ENCODE measurements at places on chromosomes 2 and 18. TPM values are rescaled to one million over a fixed set of nuclear protein-coding genes. Genes with fewer than 3 reads are reported as not detected.

The IDH1 gene
- total RNA-seq, result 29.6 TPM

The ABCB11 gene
- 0.49 TPM for total RNA-seq

The CYRIA gene
- total RNA-seq, result 1.9 TPM

The AKAIN1 gene
- not detected for total RNA-seq

The HOXD1 gene
- 0.55 TPM for total RNA-seq

The ASPRV1 gene
- 959 TPM for total RNA-seq

The DARS1 gene
- total RNA-seq, result 64.9 TPM

The CCDC85A gene
- 2.7 TPM for total RNA-seq

The ABCG5 gene
- not detected for total RNA-seq

The PTPRN gene
- not detected for total RNA-seq

The GPR17 gene
- total RNA-seq, result not detected

The LIMS4 gene
- total RNA-seq, result 2.2 TPM

The CACNB4 gene
- total RNA-seq, result 2.9 TPM

The CASP10 gene
- 6.3 TPM for total RNA-seq

The SIX3 gene
- total RNA-seq, result not detected

The FMNL2 gene
- total RNA-seq, result 18.3 TPM

The HRH4 gene
- not detected for total RNA-seq

The FHOD3 gene
- 6.4 TPM for total RNA-seq

The FEV gene
- not detected for total RNA-seq

The TGFA gene
- 64.9 TPM for total RNA-seq

The KCNE4 gene
- 1.3 TPM for total RNA-seq

The COL4A3 gene
- total RNA-seq, result 0.29 TPM

The IL1RL2 gene
- total RNA-seq, result 20.6 TPM

The SERPINB13 gene
- total RNA-seq, result 34.2 TPM

The MDH1B gene
- total RNA-seq, result 0.34 TPM

The CPO gene
- 0.27 TPM for total RNA-seq

The ANKRD62 gene
- not detected for total RNA-seq

The PCARE gene
- not detected for total RNA-seq

The ZC3H6 gene
- total RNA-seq, result 24.4 TPM

The C2orf92 gene
- total RNA-seq, result 8.4 TPM

The CCDC138 gene
- 2.0 TPM for total RNA-seq

The CDK5R2 gene
- not detected for total RNA-seq

The TNFRSF11A gene
- 7.6 TPM for total RNA-seq

The NAB1 gene
- 66.8 TPM for total RNA-seq

The UNC80 gene
- total RNA-seq, result not detected

The CCDC121 gene
- total RNA-seq, result 6.0 TPM

The HTR2B gene
- not detected for total RNA-seq

The DRC1 gene
- total RNA-seq, result not detected

The DSG2 gene
- 28.0 TPM for total RNA-seq

The KIDINS220 gene
- 65.0 TPM for total RNA-seq

The DGKD gene
- total RNA-seq, result 15.2 TPM

The MAIP1 gene
- 20.9 TPM for total RNA-seq

The COL3A1 gene
- total RNA-seq, result 28.0 TPM

The PXDN gene
- 7.8 TPM for total RNA-seq

The DSG4 gene
- 0.69 TPM for total RNA-seq

The NTSR2 gene
- not detected for total RNA-seq

The DPYSL5 gene
- not detected for total RNA-seq

The GALR1 gene
- total RNA-seq, result not detected

The DSG1 gene
- total RNA-seq, result 1,512 TPM

The ALLC gene
- not detected for total RNA-seq

The PPP1R1C gene
- total RNA-seq, result 6.3 TPM

The SPATA3 gene
- total RNA-seq, result not detected

The SDC1 gene
- total RNA-seq, result 846 TPM

The CENPA gene
- 5.2 TPM for total RNA-seq

The KCNS3 gene
- total RNA-seq, result 11.0 TPM

The IL1R2 gene
- total RNA-seq, result 75.0 TPM
